ENCODE measurements at places on chromosomes 3 and 15. TPM values are rescaled to one million over a fixed set of nuclear protein-coding genes. Genes with fewer than 3 reads are reported as not detected.

Gene LOXL1
- polyA plus RNA-seq: 68.0 TPM

Gene FRMD5
- polyA plus RNA-seq: 2.7 TPM

Gene ANKUB1
- 0.33 TPM for polyA plus RNA-seq

Gene AGTR1
- 24.3 TPM for polyA plus RNA-seq

Gene LMAN1L
- 0.04 TPM for polyA plus RNA-seq

Gene HRG
- 2.5 TPM for polyA plus RNA-seq

Gene POLG
- polyA plus RNA-seq: 61.0 TPM

Gene CTXND1
- 12.2 TPM for polyA plus RNA-seq

Gene CFAP161
- 0.56 TPM for polyA plus RNA-seq

Gene SLC26A6
- polyA plus RNA-seq: 34.6 TPM

Gene CLRN1
- polyA plus RNA-seq: not detected

Gene TNIK
- 20.0 TPM for polyA plus RNA-seq

Gene SLC25A36
- 169 TPM for polyA plus RNA-seq

Gene PCYT1A
- polyA plus RNA-seq: 44.4 TPM

Gene ATP13A5
- not detected for polyA plus RNA-seq

Gene OR5H2
- polyA plus RNA-seq: not detected

Gene TGM5
- polyA plus RNA-seq: not detected

Gene SMCO1
- not detected for polyA plus RNA-seq

Gene TMEM207
- 24.0 TPM for polyA plus RNA-seq

Gene NRROS
- 4.2 TPM for polyA plus RNA-seq

Gene TICRR
- 12.4 TPM for polyA plus RNA-seq

Gene CIB2
- polyA plus RNA-seq: 40.1 TPM

Gene TM6SF1
- 2.0 TPM for polyA plus RNA-seq

Gene DUOXA2
- polyA plus RNA-seq: not detected

Gene NEK10
- 2.2 TPM for polyA plus RNA-seq

Measured in renal pelvis (tissue), 12 donors.